ENCODE measurements at places on chromosomes 3 and 15.

DNA sequence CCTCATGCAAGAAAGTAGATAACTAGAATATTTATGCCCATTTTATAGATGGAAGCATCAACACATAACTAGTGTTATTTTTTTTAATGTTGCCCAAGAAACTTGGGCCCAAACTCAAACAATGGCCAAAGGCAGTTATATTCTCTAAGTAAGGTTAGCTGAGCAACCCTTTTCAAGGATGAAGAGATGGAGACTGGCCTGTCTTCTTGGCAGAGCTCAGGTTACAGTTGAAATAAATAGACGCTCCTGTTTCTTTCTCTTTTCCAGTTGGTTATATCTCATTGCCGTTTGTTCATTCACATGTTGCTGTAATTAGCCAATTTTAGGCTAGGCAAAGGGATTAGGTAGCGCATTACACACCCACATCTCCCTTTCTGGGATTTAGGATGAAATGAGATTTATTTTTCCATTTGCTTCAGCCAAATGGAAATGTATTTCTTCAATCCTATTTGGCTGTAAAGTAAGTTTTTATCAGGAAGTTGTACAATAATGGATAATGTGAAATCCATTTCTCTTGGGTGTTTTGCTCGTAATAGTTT is 93.2 kb downstream of the CMSS1 start:
- DNase-seq: no peak

- no peak for DNase-seq
These were observed 8.8 kb downstream of the SYNM start for GRCh38 chr15:99113547-99114271.

- no peak for DNase-seq
These were observed 125.8 kb downstream of the LPP start for GRCh38 chr3:188279502-188280335.

- DNase-seq: no peak
These were observed 5.5 kb upstream of the BUB1B start for GRCh38 chr15:40155270-40155910.

GRCh38 chr15:94312946-94313345 is 81.6 kb downstream of the MCTP2 start:
- DNase-seq: no peak

GRCh38 chr15:70319466-70319865 is 221.7 kb upstream of the TLE3 start:
- DNase-seq: no peak

DNA sequence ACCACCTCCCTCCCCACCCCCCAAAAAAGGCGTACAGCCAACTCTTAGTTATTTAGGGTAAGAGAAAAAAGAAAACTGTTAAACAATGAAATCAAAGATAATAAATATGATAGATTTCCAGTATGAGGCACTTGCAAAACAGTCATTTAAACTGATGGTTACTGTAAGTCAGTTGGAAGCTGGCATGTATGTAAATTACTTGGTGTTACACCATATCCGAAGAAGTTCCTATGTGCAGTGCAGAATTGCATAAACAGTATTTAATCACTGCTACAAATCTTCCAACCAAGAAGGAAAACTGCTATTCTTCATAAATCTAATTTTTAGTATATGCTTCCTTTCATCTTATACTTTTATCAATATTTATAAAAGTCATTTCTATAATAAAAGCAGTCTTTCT is 62.0 kb downstream of the LEO1 start:
- no peak for DNase-seq

DNA sequence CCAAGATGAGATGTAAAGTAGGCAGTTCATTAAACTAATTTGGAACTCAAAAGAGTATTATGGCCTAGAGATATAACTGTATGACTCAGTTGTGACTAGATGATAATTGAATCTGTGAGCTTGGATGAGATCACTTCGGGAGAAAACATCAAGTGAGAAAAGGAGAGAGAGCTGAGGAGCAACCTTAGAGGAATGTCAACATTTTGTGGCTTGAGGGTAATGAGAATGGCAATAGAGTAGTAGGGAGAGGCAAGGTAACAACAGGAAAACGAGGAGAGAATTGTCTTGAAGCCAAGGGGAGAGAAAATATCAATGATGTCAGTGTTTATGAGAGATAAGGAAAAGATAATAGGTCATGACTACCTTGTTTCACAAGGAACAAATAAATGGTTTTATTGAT is 580.2 kb downstream of the NLGN1 start:
- DNase-seq: no peak

DNA sequence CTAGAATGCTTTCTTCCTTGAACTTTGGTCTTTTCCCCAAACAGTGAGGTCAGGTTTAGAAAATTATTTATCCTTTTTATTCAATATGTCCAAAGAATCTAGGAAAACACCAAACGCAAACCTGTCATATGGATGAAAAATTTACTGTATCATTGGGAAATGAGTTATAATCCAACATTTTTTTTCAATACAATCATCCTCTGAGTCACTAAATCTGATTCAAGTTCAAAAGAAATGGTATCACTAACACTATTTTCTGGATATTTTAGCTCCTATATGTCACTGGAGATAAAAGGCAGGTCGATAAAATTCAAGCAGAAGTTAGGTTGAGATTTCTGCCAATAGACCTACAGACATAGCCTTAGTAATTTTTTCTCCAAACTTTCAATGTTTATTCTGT is 591.6 kb upstream of the AGTR1 start:
- no peak for DNase-seq

GRCh38 chr3:134797057-134797740 is 2.1 kb downstream of the EPHB1 start:
- no peak for DNase-seq

DNA sequence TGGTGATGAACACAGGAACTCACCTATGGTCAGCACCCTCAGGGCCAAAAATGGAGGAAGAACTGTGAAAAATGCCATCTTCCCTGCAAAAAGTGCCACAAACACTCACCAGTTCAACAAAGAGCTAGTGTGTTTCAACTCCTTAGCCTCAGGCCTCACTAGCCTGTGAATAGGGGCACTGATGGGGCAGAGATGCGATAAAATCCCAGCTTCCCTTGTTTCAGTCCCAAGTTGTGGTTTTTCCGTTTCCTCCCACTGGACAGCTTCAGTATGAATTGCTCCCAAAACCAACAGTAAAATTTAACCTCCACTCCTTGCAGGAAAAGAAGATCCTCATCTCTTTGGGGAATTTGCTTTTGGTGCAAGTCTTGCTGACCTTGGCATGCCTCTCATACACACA is 117.4 kb upstream of the ADAMTS9 start:
- no peak for DNase-seq

- no peak for DNase-seq
These were observed 45.0 kb downstream of the MGLL start for GRCh38 chr3:127777332-127777731.
